ENCODE measurements at places on chromosomes 1 and 21.

GRCh38 chr1:176193023-176193422 lies 14.1 kb downstream of the COP1 start:
- DNase-seq, result no peak

GRCh38 chr1:1671365-1672119 lies 12.7 kb upstream of the CDK11B start:
- DNase-seq, result no peak

DNA sequence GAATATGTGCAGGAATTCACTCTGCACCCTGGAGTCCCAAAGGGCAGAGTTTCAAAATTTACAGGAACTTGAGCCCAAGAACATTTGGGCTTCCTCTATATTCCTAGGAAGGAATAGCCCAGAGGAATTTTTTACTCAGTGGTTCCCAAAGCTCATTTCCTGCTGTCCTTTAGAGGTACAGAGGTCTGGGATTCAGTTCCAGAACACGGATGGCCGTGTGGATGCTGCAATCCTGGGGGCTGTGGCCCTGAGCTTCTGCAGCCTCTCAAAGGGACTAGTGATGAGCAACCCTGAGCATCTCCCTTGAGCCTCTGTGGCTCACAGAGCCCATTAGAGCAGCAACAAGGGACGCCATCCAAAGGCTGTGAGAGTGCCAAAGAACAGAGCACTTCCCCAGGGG lies 10.1 kb upstream of the RHOU start:
- no peak for DNase-seq

- DNase-seq, result no peak
Observed at GRCh38 chr1:229432116-229432461, 1.8 kb downstream of the ACTA1 start.

- DNase-seq, result no peak
Observed at GRCh38 chr1:41467673-41468072, 16.8 kb downstream of the EDN2 start.

DNA sequence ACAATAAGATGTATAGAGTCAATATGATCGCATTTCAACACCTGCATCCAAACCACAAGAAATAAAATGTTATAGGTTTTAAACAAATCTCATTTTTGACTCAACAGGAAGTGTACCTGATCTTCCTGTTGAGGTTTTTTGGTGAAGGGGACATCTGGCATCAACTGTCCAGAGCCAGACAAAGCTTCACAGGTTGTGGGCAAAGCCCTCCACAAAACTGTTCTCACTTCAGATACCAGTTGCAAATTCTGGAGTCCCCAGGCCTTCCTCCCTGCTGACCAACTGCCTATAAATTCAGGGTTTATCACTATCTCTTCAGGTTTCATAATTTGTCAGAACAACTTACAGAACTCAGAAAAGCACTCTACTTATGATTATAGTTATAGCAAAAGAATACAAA lies 326.1 kb upstream of the CAMK1G start:
- no peak for DNase-seq

- DNase-seq, result no peak
Observed at GRCh38 chr21:15671188-15671587, 58.6 kb upstream of the USP25 start.

DNA sequence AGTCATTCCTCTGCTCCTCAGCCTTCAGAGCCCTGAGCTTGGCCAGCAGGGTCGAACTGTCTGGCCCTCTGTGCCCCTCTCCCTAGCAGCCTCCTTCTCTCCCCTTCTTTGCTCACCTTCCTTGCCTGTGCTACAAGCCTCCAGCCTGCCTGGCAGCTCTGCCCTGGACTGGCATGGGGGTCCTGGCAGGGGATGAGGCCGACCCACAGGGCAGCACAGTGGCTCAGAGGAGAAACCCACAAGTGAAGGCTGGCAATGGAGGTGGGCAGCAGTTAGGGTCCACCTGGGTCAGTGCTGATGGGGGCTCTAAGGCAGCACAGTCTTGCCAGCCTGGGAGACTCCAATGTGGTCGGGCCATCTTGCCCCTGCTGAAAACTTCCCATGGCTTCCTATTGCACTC lies 274.2 kb downstream of the GRIK3 start:
- DNase-seq, result no peak

DNA sequence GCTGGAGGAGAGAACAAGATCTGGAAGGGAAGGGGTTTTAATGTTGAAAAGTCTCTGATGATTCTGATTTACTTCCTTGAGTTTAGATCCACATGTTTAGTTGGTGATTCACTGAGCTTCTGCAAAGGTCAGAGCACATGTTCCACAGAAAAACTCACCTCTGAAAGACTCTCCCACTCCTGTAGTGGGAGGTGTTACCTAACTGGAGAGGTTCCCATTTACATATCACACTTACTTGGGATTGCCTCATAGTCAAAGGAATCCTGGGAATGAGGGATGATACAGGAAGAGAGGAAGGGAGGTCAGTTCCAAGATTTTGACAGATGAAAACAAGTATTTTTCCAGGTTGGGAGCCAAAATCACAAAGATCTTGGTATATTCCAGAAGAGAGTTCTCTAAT lies 2.7 kb upstream of the NTNG1 start:
- DNase-seq, result no peak

DNA sequence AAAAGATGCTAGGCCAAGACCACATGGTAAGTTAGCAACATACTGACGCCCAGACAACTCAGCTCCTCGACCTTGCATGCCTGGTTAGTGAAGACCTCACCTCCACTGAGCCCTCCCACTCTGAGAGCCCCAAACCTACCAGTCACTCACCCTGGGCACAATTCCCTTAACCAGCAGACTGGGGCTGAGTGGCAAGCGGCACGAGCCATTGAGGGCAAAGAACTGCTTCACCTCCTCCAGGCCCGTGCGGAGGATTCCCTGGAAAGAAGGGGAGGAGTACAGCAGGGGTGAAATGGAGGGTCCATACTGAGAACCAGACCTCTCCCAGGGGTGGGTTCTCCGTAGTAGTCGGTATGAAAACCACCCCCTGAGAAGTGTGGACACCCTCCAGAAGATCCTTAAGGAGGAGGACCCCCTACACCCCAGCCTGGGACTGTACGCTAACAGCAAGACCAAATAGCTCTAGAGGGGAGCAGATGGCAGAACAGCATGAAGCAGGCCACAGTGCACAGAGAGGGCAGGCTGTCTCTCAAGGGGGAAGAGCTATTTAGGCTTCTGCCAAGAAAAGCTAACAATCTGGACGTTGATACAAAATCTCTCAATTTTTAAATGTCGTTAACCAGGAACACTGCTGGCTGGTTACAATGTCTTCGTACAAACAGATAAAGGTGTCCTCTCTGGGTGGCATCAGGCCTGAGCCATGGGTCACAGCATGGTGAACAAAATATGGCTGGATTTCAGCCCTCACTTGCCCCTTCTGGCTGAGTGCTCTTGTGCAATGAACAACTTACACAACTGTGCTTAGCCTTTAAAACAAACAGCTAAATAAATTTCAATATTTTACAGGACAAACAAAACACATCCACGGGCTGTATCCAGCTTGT lies 31.0 kb upstream of the PPP1R15B start:
- no peak for DNase-seq

DNA sequence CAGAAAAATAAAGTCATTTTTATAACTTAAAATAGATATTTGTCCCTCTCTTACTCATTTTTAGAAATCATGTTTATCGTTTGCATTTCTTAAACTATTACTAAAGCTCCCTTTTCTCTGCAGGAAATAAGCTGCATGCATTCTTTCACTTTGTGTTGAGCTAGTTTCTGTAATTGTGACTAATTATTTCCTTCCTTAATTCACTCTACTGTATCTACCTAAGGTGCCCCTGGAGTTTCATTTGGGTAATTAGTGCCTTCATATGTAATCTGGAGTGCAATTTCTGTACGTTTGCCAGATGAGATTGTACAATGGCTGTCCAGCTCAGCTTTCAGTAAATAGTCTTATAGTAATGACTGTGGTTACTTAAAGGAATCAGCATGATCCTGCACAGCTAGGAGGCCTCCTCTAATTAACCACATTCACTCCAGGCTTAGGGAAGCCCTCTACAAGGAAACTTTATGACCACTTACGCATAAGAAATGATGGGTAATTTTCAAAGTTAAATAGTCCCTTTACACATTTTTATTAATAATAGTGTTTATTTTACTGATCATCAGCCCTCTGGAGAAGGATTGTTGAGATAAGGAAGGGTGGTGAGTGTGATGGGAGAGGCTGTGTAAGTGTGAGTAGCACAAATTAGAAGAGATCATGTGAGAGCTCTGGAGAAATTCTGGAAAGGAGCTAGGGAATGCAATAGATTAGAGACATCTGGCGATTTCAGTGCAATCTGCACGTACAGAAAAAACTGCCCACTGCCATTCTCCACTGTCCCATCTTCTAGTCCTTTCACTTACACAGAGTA lies 86.8 kb downstream of the LRRC8C start:
- DNase-seq, result peak; percentile 88

- no peak for DNase-seq
Observed at GRCh38 chr1:15222653-15223303, 24.2 kb upstream of the FHAD1 start.

DNA sequence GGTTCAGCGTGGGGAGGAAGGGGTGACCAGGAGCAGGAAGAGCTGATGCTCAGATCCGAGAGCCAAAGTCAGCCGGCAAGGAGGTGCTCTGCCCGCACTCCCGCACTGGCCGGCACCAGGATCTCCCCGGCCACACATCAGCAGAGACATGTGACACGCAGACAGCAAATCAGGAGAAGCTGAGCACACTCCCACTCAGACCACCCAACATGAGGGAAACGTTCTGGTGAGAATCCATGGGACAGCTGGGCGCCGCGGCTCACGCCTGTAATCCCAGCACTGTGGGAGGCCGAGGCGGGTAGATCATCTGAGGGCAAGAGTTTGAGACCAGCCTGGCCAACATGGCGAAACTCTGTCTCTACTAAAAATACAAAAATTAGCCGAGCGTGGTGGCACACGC lies 18.6 kb upstream of the PTTG1IP start:
- no peak for DNase-seq

GRCh38 chr1:183905508-183906113 lies 100.7 kb downstream of the RGL1 start:
- no peak for DNase-seq

GRCh38 chr1:182713939-182714338 lies 29.6 kb upstream of the RGS8 start:
- no peak for DNase-seq

DNA sequence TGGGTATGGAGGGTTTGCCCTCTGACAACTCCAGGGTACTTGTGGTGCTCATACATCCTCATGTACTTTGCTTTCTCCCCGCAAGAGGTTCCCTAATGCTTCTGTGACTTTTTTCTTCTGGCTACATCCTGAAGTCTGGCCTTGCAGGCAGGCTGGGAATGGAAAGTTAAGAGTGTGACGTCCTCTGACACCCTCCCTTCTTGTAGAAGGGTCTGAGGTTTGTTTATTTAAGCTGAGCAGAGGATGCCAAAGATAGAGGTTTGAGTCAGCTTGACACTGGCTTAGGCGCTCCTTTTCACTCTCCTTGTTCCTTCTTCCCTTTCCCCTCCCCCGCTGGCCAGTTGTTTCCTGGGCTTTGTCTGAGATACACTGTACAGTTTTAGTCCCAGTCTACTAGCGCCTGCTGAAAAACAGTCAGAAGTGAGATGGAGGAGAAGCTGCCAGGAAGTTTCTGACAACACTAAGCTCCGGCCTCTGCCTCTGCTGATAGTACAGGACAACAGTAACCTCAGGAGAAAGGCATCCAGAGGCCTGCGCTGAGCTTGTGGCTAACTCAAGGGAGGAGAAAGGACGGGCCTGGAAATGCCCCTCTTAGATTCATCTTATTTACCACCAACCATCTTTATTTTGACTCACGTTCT lies at the start of gene MACF1:
MACF1 (plus strand) TSS at position 255 of the 641 bp plus-strand sequence; CDS start at position 583, 328 bp downstream.
- no peak for DNase-seq

- DNase-seq, result no peak
Observed at GRCh38 chr1:33047290-33047689, 10.6 kb upstream of the AK2 start.

DNA sequence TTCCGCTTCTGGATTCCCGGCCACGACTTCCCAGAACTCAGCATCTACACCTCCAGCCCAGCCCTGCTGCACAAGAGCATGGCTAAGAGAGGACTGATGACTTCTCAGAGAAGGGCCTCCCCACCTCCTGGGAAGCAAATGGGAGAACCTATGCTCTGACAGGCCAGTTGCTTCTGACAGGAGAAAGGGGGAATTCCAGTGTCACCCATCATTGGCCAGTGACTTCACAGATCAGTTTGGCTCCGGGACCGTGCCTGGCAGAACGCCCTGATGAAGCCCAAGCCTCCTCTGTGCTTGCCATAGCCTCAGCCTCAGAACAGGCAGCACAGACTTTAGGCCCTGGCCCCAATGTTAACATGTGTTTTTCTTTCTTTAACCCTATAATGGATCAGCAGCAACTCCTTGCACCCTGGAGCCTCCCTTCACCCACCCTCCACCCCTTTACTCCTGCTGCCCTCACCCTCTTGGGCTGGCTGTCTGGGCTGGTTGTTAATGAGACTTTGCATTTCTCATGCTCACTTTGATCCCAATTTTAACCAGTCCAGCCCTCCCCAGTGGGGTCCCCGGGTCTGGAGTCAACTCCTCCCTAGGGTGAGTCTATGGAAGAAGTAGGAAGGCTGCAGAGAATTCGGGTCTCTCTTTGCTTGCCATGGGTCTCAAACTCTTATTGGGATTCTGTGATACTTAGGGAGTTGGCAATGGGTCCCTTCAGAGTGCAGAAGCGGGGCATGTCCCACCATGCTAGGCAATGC lies 42.7 kb upstream of the SLC30A1 start:
- DNase-seq, result no peak

GRCh38 chr1:214303141-214303930 lies 22.4 kb downstream of the SMYD2 start:
- no peak for DNase-seq

DNA sequence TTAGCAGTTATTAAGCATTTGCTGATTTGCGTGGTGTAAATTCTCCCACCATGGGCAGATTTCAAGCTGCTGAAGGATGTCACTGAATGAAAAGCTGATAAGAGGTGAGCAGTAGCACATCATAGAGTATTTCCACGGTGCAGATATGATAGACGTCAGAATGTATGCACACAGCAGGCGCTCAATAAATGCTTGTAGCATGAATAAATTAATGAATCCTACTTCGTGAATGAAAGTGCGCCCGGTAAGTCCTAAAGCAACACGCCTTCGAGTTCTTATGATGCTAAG lies 510 bp upstream of the UBIAD1 start:
- DNase-seq, result no peak

DNA sequence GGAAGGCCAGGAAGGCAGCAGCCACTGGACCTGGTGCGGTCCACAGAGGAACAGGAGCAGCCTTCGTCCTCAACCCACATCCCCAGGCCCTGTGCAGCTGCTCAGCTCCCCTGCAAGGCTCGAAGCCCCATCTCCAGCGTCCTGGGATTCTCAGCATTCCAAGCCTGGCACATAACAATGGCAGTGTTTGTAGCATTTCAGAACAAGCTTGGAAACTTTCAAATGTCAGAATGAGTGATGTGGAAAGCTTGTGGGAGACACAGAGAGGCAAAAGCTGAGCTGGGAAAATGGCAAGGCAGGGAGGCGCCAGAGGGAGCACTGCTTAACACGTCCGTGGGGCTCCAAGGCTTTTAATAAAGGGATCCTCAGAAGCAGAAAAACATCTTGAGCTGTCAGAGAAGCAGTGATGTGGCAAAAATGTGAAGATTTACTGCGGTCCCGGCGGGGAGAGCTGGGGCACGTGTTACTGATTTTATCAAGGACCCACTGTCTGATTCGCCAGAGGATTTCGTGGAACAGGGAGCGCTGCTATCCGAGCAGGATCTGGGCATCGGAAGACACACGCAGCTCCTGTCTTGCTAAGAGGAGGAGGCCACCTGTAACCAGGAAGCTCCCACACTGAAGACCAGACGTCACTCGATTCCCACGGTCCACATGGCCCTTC lies 38.1 kb downstream of the TOMM20 start:
- no peak for DNase-seq

GRCh38 chr1:972726-973458 lies 6.6 kb downstream of the PLEKHN1 start:
- DNase-seq, result no peak

- DNase-seq, result peak; percentile 59
Observed at GRCh38 chr1:213244664-213245091, 193.6 kb downstream of the RPS6KC1 start.

Data from NCI-H1436 (cell line).